ENCODE measurements at places on chromosomes 6 and 20. TPM values are rescaled to one million over a fixed set of nuclear protein-coding genes. Genes with fewer than 3 reads are reported as not detected.

The HNF4A gene
- total RNA-seq: not detected

The KIF3B gene
- total RNA-seq: 36.5 TPM

The DPPA5 gene
- total RNA-seq: not detected

The RFX6 gene
- not detected for total RNA-seq

DNA sequence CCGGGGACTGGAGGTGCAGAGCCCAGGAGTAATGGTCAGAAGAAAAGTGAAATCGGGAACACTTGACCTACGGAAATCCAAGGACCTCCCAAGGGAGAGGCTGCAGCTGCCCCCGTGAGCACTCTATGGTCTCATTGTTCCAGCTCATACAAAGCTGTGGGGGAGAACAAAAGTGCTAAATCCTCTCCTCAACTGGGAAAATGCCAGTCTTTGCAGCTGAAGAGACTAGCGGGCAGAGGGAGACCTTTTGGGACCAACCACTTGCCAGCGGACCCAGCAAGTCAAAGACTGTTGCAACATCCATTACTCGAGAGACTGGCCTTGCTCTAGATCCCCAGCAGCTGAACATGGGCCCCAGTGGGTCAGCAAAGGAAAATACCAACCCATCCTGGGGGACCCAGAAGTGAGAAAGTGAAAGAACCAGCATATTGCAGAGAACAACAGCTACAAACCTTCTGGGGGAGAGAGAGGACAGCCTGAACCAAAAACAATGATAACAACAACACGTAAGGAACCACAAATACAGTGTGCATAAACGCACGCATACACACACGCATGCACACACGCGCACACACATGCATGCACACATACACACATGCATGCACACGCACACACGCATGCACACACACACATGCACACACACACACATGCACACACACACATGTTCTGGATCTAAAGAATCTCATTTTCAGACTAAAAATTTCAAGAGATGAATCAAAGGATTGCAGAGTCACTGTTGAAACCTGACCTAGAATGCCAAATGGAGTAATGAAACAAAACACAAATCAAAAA lies 24.7 kb upstream of the ELMO2 start:
- no peaks in the 10 kb centered on the region for H3K4me1 ChIP-seq
- peaks cover 42% of the 10 kb centered on the region for H3K27me3 ChIP-seq
- DNase-seq: no peak
- H3K4me3 ChIP-seq: no peak overlapping the region

- no peak overlapping the region for H3K27ac ChIP-seq
- H3K4me1 ChIP-seq: no peaks in the 10 kb centered on the region
- no peaks in the 10 kb centered on the region for H3K36me3 ChIP-seq
- peaks cover 3% of the 10 kb centered on the region for H3K27me3 ChIP-seq
Measured at GRCh38 chr6:3835055-3835731, 14.0 kb upstream of the FAM50B start.

DNA sequence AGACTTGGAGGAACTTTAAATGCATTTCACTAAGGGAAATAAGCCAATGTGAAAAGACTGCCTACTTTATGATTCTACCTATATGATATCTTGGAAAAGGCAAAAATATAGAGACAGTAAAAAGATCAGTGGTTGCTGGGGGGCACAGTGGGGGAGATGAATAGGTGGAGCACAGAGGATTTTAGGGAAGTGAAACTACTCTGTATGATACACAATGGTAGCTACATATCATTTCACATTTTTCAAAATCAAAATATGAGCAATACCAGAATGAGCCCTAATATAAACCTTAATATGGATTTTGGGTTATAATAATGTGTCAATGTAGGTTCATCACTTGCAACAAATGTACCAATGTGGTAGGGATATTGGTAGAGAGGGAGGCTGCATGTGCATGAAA lies 161.4 kb upstream of the HTR1E start:
- H3K4me3 ChIP-seq: no peak overlapping the region
- no peak overlapping the region for H3K27ac ChIP-seq
- H3K36me3 ChIP-seq: no peaks in the 10 kb centered on the region
- no peaks in the 10 kb centered on the region for H3K4me1 ChIP-seq

- H3K27me3 ChIP-seq: no peaks in the 10 kb centered on the region
- no peak for DNase-seq
- no peaks in the 10 kb centered on the region for H3K36me3 ChIP-seq
- H3K4me3 ChIP-seq: no peak overlapping the region
- no peaks in the 10 kb centered on the region for H3K4me1 ChIP-seq
- no peak overlapping the region for H3K27ac ChIP-seq
Measured at GRCh38 chr6:9292975-9293374, 857.6 kb upstream of the SLC35B3 start.

DNA sequence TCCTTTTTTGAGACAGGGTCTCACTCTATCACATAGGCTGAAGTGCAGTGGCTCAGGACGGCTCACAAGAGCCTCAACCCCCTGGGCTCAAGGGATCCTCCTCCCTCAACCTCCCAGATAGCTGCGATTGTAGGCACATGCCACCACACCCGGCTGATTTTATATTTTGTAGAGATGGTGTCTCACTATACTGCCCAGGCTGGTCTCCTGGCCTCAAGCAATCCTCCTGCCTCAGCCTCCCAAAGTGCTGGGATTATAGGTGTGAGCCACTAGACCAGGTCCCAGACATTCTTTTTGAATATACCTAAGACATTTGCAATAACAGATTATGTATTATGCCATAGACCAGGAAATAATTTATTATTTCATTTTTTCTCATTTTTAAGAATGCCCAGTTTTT lies 58.3 kb upstream of the CDYL start:
- no peak overlapping the region for H3K27ac ChIP-seq
- H3K36me3 ChIP-seq: no peaks in the 10 kb centered on the region

- H3K27me3 ChIP-seq: peaks cover 5% of the 10 kb centered on the region
- DNase-seq: peak; percentile 63
- H3K36me3 ChIP-seq: no peaks in the 10 kb centered on the region
- H3K4me3 ChIP-seq: no peak overlapping the region
Measured at GRCh38 chr6:157428427-157429202, 47.6 kb downstream of the ZDHHC14 start.

DNA sequence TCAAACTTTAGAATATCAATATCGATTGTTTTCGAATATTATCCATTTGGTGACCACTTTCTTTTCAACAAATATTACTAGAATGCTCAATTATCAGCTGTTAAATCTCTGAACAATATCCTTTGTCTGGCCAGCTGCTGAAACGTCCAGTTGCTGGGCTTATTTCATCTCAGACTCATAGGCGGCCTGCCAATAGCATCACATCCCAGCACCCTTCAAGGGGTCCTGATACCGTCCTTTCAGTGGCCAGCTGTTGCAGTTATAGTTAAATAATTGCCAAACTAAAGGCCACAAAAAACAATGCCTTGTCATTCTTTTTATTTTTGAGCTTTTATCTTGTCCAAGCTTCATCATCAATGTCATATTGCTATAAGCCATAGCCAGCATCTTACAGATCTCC lies 1006.8 kb upstream of the MANEA start:
- H3K36me3 ChIP-seq: no peaks in the 10 kb centered on the region
- no peak overlapping the region for H3K27ac ChIP-seq
- no peaks in the 10 kb centered on the region for H3K4me1 ChIP-seq
- H3K27me3 ChIP-seq: no peaks in the 10 kb centered on the region

DNA sequence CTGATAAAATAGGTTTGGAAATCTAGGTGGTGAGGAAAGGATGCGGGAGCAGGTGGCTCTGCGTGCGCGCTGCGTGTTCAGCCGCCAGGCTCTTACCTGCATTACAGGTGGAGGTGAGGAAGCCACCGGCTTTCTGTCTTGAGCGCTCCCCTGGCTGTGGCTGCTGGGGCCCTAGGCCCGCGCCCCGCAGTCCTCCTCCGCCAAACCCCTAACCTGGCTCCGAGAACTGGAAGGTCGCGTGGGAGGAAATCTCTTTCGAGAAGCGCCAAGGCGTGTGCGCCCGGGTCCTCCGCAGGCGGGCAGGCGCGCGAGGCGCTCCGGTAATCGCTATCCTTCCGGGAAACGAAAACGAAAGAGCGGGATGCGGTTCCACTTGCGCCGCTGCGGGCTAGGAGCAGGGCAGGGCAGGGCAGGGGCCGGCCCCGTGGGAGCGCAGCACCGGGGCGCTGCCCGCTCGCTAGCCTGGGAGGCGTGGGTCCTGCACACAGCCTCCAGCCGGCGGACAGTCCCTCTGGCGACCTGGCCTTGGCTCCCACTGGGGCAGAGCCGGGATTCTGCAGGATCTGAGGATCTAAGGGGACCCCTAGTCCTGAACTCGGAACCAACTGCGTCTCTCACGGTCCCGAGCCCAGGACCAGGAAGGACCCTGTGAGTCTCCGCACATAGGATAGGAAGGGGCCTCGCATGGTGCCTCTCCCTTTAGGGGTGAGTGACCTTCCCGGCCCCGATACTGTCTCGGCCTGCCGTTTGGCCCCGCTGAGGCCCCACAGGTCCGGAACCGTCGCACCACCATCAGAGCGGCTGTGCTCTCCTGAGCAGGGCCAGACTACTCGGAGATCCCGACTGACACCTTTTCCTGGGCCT lies at the start of gene ETV7:
Gene ETV7 (minus strand): TSS at position 230 of the 864 bp plus-strand sequence. CDS start 128 bp downstream, at position 102.
- peak; percentile 64 for DNase-seq
- H3K27me3 ChIP-seq: peaks cover 43% of the 10 kb centered on the region
- peak within 1 kb of the TSS; percentile 75 for H3K27ac ChIP-seq
- H3K4me1 ChIP-seq: peaks cover 15% of the 10 kb centered on the region

DNA sequence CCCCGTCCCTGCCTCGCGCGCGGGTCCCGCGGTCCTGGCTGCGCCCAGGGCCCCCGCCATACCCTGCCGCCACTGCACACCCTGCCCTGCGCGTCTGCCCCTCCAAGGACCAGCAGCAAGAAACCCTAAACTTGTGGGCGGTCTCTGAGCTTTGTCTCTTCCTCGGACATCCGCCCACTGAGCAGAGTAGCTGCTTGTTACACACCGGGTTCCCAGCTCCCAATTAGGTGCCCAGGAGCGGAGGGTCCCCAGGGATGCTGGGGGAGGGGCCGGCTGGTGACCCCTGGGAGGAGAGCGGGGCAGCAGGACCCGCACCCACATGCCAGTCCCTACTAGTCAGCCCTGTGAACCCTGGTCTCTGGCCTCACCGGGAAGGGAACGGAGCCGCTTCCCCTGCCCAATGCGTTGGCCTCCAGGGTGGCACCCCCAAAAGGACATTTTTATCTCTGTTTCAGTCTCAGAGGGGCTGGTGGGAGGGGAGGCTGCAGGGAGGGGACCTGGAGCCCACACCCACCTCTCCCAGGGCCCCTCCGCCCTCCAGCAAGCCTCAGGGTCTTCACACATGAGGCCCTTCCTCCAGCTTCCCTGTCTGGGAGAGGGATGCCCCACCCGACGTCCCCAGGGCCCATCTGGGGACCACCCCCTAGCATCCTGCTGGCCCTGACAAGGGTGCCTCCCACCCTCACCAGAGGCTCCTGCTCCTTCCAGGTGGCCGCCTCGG lies 10.5 kb downstream of the STMN3 start:
- H3K36me3 ChIP-seq: peaks cover 3% of the 10 kb centered on the region
- H3K27me3 ChIP-seq: no peaks in the 10 kb centered on the region
- no peak for DNase-seq
- peak overlapping the region; percentile 77 for H3K4me3 ChIP-seq
